ENCODE measurements at places on chromosomes 12 and 14. TPM values are rescaled to one million over a fixed set of nuclear protein-coding genes. Genes with fewer than 3 reads are reported as not detected.

GRCh38 chr14:68408680-68409079 lies 384.2 kb downstream of the ZFP36L1 start:
- no peak for DNase-seq

GRCh38 chr12:64125913-64126312 lies 96.2 kb downstream of the KICS2 start:
- no peak for DNase-seq

Gene UBC
- 927 TPM for total RNA-seq

DNA sequence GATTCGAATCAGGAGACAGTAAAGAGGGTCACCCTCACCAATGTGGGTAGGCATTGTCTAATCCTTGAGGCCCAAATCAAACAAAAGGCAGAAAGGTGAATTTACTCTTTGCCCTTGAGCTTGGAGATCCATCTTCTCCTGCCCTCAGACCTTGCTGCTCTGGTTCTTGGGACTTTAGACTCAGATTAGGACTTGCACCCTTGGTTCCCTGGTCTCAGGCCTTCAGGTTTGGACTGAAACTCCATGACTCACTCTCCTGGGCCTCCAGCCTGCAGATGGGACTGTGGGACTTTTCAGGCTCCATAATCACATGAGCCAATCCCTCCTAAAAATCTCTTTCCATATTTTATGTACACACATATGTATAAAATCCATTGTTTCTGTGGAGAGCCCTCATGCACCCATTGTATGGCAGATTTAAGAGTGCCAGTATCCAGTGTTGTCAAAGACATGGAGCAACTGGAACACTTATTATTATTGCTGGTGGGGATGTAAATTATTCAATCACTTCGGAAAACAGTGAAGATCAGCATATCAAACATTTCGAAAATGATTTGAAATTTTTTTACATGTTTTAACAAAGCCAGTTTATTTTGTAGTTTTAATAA lies 48.7 kb downstream of the EID3 start:
- DNase-seq = no peak

Gene TMEM63C
- total RNA-seq = 1.2 TPM
